Neural crest cell (in vitro differentiated cells): ENCODE measurements at places on chromosomes 4 and X. TPM values are rescaled to one million over a fixed set of nuclear protein-coding genes. Genes with fewer than 3 reads are reported as not detected.

The MEPE gene
- total RNA-seq: not detected in 2 replicates

The FGFBP2 gene
- total RNA-seq: 0.28 TPM in 1 of 2 replicates, not detected in the other

The PNMA6A gene
- total RNA-seq: 9.7 and 10.4 TPM in 2 replicates

The RASGEF1B gene
- 1.7 and 1.9 TPM in 2 replicates for total RNA-seq

The SLC4A4 gene
- total RNA-seq: 3.9 and 4.0 TPM in 2 replicates

The NLGN3 gene
- total RNA-seq: 29.5 and 31.5 TPM in 2 replicates

- H3K27me3 ChIP-seq: no peaks in the 10 kb centered on the region
- H3K36me3 ChIP-seq: peaks cover 4% of the 10 kb centered on the region
- no peak for DNase-seq
- H3K27ac ChIP-seq: no peak overlapping the region
- H3K4me1 ChIP-seq: peaks cover 32% of the 10 kb centered on the region
- no peak overlapping the region for H3K4me3 ChIP-seq
These were observed 91.2 kb downstream of the LRP2BP start for GRCh38 chr4:185304541-185304940.

GRCh38 chr4:64911846-64912245 is 502.6 kb upstream of the TECRL start:
- no peaks in the 10 kb centered on the region for H3K4me1 ChIP-seq
- no peak overlapping the region for H3K4me3 ChIP-seq
- no peaks in the 10 kb centered on the region for H3K36me3 ChIP-seq
- H3K27ac ChIP-seq: no peak overlapping the region
- DNase-seq: no peak
- no peaks in the 10 kb centered on the region for H3K27me3 ChIP-seq

- DNase-seq: no peak
- no peak overlapping the region for H3K4me3 ChIP-seq
- H3K4me1 ChIP-seq: no peaks in the 10 kb centered on the region
- no peak overlapping the region for H3K27ac ChIP-seq
- peaks cover 26% of the 10 kb centered on the region for H3K27me3 ChIP-seq
- H3K36me3 ChIP-seq: no peaks in the 10 kb centered on the region
These were observed 495.6 kb downstream of the KCNIP4 start for GRCh38 chr4:21452931-21453330.

DNA sequence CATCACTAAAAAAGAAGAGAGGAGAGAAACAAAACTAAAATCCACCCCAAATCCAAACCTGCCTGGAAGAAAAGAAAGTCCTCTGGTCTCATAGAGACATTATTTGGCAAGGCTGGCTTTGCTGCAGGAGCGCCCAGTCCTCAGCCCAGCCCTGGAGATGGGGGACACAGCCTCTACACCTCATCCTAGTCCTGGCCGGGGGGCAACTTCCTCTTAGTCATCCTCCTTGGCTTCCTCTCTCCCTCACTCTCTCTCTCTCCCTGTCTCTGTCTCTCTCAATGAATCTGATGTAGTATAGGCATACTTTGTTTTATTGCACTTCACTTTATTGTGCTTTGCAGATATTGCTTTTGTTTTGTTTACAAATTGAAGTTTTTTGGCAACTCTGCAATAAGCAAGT is 55.8 kb upstream of the MAGEB10 start:
- peaks cover 3% of the 10 kb centered on the region for H3K36me3 ChIP-seq
- no peak overlapping the region for H3K27ac ChIP-seq
- no peak overlapping the region for H3K4me3 ChIP-seq
- no peak for DNase-seq
- H3K4me1 ChIP-seq: no peaks in the 10 kb centered on the region

GRCh38 chr4:27210956-27211355 is 350.3 kb downstream of the STIM2 start:
- H3K4me1 ChIP-seq: no peaks in the 10 kb centered on the region
- no peak for DNase-seq
- no peaks in the 10 kb centered on the region for H3K36me3 ChIP-seq
- H3K4me3 ChIP-seq: no peak overlapping the region
- H3K27me3 ChIP-seq: no peaks in the 10 kb centered on the region
- H3K27ac ChIP-seq: no peak overlapping the region

DNA sequence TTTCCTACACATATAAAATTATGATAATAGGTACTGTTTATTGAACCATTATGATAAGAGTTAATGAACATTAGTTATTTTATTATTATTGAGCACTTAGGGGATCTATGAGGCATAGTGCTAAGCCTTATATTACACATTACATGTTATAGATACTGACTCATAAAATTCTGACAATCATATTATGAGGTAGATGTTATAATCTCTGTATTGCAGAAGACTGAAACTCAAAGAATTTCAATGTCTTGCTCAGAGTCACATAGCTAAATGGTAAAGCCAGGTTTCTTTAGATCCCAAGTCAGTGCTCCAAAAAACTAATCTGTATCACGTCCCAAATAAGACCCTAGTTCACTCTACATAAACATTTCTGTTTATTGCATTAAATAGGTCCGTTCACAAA is 207.2 kb upstream of the CNKSR2 start:
- H3K27ac ChIP-seq: no peak overlapping the region
- H3K27me3 ChIP-seq: no peaks in the 10 kb centered on the region
- H3K4me3 ChIP-seq: no peak overlapping the region
- no peak for DNase-seq
- H3K36me3 ChIP-seq: no peaks in the 10 kb centered on the region
